ENCODE measurements at places on chromosomes 7 and 10.

DNA sequence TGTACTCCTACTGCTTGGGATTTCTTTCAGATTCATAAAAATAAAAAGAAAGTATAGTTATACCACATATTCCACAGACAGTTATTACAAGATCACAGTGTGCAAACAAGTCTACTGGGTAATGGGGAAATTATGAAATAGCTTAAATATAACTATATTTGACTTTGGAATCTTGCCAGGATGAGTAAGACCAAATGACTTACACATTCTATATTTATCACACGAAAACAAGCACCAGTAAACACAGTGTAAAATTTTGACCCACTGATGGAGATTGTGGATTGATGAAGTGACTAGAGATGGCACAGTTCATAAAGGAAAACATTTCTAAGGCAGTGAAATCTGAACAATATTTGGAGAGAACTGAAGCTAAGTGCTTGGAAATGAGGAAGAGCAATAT, 339.7 kb downstream of the THSD7A start:
- DNase-seq = no peak

- peak; percentile 74 for DNase-seq
These were observed 91.9 kb upstream of the JAZF1 start for GRCh38 chr7:28272461-28272877.

DNA sequence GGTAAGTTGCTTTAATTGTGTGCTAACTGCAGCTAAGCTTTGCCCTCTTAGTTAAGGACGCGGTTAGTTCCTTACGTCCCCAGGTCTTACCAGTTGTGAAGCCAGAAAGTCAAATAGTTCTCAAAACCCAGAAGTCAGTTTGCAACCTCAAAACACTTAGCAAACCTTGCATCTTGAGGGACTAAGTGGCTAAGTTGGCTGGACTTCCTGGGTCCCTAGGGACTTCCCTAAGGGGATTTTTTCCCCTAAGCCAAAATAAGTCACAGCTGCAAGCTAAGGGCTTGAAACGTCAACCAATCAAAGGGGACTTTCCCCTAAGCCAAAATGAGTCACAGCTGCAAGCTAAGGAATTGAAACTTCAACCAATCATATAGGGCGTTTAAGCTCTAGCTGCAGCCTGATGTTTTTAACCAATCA, 36.2 kb upstream of the HECW1 start:
- peak; percentile 40 for DNase-seq

DNA sequence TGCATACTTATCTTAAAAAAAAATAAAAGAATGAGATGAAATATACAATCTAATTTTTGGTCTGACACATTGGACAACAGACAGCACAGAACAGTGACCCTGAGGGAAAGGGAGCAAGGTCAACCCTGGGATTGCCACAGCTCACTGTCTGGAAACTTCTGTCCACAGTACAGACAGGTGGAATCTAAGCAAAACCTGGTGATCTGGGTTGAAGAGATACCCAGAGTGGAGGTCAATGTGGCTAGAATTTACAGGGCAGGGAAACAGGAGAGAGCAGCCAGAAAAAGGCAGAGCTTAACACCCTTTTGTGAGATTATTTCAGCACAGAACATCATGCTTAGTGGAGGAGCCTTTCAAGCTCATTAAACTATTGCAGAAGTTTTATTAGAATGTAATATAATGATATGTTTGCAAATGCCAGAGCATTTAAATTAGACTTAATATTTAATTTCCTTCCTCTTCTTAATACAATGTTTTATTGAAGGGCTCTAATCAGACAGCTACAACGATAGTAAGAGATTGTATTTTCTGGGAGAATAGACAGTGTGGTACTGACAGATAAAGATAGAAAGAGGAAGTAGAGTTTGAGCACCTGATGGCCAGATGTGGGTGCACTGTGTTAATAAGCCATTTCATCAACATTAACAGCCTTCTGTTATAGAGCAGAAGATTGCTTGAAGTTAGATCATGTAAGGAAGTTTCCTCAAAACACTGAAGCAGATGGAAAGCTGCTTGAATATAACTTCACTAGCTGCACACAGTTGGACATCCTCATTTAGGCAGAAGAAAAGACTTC, 309.4 kb downstream of the HGF start:
- DNase-seq = no peak

GRCh38 chr10:12107781-12108180, 21.7 kb upstream of the SEC61A2 start:
- DNase-seq = no peak

Measured in H9 (cell line).